ENCODE measurements at places on chromosomes 16 and 17. TPM values are rescaled to one million over a fixed set of nuclear protein-coding genes. Genes with fewer than 3 reads are reported as not detected.

DNA sequence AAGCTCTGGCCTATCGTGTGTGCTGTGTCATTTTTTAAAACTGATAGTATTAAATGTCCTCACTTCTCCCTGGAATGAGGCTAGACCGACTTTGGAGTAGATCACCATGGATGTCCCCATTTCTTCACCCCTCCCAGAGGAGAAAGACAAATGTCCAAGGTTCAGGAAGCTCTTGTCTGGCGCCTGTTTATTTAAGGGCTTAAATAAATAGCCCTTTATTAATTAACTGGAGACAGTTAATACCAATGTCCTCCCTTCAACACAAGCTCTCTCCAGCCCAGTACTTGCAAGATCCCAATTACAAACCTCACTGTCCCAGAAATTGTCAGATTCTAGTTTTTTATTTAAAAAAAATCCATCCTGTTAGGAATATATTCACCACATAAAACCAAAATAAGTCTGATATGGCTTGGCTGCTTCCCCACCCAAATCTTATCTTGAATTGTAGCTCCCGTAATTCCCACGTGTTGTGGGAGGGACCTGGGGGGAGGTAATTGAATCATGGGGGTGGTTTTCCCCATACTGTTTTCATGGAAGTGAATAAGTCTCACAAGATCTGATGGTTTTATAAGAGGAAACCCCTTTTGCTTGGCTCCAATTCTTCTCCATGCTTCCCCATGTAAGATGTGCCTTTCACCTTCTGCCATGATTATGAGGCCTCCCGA, 344.4 kb downstream of the SHISA9 start:
- H3K4me1 ChIP-seq = no peaks in the 10 kb centered on the region
- H3K27ac ChIP-seq = no peak overlapping the region
- no peaks in the 10 kb centered on the region for H3K36me3 ChIP-seq
- H3K27me3 ChIP-seq = no peaks in the 10 kb centered on the region

DNA sequence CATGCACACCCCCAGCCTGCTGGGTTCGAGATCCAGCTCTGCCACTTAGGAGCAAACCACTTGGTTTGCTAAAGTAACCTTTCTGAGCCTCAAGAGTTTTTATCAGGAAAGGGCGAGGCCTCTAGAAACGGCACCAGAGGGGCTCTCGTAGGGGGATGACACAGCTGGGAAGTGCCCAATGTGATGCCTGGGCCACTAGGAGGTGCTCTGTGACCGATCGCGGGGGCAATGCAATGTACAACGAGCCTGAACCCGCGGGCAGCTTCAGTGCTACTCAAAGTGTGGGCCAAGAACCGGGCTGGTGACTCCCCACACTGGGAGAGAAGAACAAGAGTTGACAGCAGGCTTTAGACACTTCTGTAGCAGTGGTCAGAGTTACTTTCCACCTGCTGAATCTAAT, 9.4 kb downstream of the C16orf89 start:
- no peak overlapping the region for H3K4me3 ChIP-seq
- H3K27ac ChIP-seq = no peak overlapping the region
- DNase-seq = no peak
- H3K36me3 ChIP-seq = peaks cover 3% of the 10 kb centered on the region

DNA sequence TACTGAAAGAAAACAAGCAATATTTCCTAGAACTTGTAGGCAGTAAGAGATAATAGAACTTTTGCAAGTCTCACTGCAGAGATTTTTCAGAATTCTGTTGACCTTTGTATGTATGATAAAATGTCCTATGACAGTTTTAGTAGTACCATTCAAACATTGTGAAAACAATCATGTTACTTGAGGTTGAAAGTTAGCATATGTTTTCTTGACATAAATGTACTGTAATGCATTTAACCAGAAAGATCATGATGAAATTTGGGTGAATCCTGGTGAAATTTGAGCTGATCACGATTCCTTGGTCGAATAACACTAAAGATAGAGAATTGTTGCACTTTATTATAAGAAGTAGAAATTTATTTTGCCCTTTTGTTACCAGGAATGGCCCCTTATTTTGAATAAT, 85.7 kb downstream of the TAOK1 start:
- H3K4me3 ChIP-seq = no peak overlapping the region
- no peaks in the 10 kb centered on the region for H3K4me1 ChIP-seq
- no peaks in the 10 kb centered on the region for H3K27me3 ChIP-seq
- no peak for DNase-seq
- no peak overlapping the region for H3K27ac ChIP-seq

Gene LPO
- polyA plus RNA-seq = 0.83 TPM

- H3K36me3 ChIP-seq = no peaks in the 10 kb centered on the region
- no peaks in the 10 kb centered on the region for H3K27me3 ChIP-seq
- H3K4me3 ChIP-seq = no peak overlapping the region
- peak; percentile 55 for DNase-seq
- no peak overlapping the region for H3K27ac ChIP-seq
These were observed 14.0 kb upstream of the MPRIP start for GRCh38 chr17:17028059-17028877.
